ENCODE measurements at places on chromosomes 6 and 20.
A peak's percentile ranks its signal among the peaks of the same experiment; 100 is the strongest.

- DNase-seq = no peak
Observed at GRCh38 chr20:33656010-33656782, 5.9 kb upstream of the C20orf144 start.

DNA sequence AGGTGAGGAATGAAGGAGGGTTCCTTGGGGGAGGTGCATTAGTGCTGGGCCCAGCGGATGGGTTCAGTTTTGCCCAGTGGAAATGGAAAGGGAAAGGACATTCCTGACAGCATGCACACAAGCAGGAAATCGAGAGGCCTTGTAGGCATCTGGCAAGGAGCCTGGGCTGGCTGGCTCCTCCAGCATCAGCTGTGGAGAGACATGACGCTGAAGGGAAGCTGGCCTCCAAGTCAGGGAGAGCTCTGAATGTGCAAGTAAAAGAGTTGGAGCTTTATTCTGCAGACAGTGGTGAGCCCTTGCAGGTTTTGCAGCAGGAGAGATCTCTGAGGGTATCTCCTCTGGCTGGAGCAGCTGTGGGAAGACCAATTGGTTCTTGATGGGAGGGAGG is 154.3 kb downstream of the MRPL14 start:
- DNase-seq = no peak

GRCh38 chr6:4381381-4381780 is 246.0 kb upstream of the ECI2 start:
- DNase-seq = no peak

DNA sequence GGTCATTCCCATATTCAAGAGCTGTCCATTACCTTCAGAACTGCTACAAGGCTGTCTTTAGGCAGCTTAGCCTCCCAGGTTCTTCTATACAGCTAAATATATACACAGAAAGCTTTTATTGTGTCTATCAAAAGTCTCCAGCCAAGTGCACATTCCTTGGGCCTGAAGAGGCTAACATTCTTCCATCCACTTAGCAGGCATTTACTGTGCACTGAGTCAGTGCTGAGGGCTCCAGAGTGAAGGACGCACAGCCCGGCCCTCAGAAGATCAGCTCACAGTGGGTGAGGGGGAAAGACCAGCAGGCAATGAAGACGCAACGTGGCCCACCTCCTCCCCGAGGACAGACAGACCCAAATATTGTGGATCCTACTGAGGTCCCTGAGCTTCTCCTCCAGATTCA is 569.9 kb downstream of the CDH26 start:
- DNase-seq = no peak

GRCh38 chr20:44770484-44771171 is 25.0 kb downstream of the KCNK15 start:
- no peak for DNase-seq

DNA sequence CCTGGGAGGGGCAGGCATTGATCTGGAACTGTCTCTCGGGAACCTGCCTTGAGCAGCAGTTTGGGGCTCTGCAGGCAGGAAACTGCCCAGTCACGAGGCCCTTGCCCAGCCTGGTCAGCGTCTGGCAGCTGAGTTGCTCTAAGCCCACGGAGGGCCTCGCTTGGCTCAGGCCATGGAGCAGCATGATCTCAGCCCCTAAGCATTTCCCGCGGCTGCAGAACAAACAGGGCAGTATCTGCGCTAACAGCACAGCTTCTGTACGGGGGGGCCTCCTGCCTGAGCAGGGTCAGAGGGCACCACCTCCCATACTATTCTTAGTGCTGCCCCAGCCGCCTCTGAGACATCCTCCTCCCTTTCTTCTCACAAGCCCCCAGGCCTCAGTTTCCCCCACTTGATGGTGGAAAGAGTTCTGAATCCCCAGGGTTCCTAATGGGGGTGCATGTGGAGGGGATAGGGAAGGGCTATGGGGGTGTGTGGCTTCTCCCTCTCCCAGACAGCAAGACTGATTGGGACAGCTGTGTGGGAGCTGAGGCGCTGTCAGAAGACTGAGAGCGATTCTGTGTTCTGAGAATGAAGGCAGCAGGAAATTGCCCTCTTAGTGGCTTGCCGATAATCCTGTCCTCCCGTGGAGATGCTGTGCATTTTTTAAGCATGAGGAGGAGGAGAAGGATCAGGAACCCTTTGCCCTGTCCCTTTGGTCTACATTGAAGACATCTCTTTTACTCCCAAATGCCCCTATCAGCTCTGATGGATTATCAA is 46.4 kb downstream of the MOCS1 start:
- DNase-seq = no peak

- no peak for DNase-seq
Observed at GRCh38 chr6:150156460-150156859, 13.6 kb downstream of the PPP1R14C start.

- no peak for DNase-seq
Observed at GRCh38 chr6:163735076-163735475, 320.6 kb downstream of the QKI start.

- DNase-seq = no peak
Observed at GRCh38 chr20:41111578-41111951, 25.8 kb upstream of the PLCG1 start.

GRCh38 chr20:5569021-5569420 is 181.2 kb upstream of the SHLD1 start:
- DNase-seq = peak; percentile 10

DNA sequence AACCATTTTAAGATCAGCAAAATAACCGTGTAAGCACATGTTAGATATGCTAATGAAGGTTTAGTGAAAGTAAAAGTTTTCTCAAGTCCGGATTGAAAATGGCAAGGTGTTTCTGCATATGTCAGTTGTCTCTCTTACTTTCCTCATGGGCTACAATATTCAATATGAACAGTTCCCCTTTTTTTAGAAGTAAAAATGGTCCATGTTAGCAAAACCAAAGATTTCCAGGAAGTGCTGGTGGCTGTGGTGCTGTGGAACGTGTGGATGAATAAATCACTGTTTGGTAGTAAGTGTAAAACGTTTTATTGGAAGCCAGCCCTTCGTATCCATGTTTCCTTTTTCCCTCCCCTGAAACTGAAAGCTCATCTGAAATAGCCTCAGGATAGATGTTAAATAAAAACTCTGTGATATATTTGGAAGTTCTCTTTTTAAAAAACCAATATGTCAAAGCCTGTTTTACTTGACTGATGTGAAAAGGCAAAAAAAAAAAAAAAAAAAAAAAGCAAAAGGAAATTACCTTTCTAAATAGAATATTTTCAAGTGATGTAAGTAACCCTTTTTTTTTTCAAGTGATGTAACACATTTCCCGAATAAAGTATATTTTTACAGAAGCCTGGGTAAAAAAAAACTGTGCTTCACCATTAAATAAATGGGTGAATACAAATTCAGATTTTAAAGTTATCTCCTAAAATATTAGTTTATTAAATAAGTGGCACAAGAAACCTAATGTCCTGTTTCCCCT is 41.9 kb downstream of the PLEKHG1 start:
- DNase-seq = no peak

DNA sequence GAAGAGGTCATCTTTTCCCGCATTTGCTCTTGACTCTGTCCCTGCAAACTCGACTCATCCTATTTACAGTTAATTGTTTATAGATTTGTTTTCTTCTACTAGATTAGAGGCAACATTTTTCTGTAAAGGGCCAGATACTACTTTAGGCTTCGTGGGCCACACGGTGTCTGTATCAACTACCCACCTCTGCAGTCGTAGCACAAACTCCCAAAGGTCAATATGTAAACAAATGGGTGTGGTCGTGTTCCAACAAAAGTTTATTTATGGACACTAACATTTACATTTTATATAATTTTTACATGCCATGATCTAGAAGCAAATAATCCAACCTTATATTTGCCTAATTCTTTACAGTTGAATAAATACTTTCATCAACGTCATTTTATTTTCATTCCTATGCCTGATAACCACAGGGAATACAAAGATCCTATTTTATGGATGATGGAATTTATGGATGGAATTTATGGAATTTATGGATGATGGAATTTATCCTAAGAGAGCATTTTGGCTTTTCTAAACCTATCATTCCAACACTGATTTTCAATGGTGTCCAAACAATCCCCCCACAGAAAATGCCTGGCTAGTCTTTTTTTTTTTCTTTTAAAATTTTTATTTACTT is 232.8 kb downstream of the MYLK4 start:
- DNase-seq = no peak

- DNase-seq = no peak
Observed at GRCh38 chr6:3325210-3325609, 66.5 kb downstream of the PSMG4 start.

DNA sequence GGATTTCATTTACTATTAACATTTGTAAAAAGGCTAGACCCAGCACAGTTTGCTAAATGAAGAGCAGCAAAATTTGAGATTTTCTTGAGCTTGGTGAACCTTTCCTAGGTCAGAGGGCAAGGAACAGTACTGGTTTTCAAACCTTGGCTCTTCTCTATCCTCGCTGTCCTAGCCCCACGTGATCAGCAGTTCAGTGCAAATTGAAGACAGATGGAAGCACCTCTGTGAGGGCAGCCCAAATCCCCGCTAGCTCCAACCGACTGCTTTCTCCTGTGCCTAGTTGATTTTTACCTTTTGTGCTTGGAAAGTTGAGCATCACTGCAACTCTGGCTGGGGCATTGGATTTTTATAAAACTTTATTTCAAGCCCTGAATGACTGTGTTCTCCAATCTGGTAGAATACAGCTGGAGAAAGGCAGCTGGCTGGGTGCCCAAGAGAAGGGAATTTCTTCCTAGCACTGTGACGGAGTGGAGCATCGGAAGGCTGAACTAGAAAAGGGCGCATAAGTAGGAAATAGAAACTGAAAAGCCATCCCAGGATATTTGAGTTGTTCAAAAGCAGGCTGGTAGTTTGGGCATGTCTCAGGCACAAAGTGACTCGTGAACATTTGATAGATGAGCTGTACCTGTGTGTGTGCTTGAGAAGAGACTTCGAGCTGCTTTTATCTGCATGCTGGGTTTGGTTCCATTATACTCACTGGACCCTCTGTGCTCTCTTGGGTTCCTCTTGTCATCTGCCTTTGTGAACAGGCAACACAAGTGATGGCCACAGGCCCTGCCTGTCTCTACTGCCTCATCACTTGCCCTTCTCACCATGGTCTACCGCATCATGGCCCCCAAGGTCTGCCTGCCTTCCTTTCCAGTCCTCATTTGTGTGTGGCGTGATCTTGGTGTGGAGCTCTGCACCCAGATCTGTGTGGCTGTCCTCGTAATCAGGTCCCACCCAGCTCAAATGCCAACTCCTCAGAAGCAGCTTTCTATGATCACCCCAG is 2.3 kb downstream of the RNF114 start:
- no peak for DNase-seq

- DNase-seq = no peak
Observed at GRCh38 chr20:5848711-5849505, 98.7 kb downstream of the SHLD1 start.

DNA sequence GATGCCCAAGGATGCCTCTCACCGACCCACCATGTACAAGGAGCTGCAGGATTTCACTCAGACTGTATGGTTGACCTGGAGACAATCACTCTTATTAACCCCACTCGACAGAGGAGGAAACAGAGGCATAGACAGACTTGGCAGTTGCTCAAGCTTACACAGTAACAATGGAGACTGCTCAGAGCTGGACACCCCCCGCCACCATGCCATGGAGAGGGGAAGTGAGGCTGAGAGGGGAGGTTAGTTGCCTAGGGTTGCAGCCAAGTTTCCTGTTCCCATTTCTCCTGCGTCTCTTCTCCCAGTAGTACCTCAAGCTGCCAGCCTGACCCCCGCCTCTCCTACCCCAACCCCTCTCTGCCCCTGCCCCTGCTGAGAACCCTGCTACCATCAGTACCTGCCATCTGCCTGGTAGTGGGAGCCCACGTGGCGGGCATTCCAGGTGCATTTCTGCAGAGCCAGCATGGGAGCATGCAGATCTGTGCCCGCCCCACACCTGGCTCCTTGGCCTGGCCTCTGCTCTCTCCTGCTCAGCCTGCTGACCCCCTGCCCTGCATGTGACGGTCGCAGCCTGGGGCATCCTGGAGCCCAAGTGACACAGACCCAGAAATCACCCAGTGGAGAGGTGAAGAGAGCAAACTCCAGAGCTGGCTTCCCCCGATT is 157.7 kb downstream of the PREX1 start:
- DNase-seq = no peak

GRCh38 chr6:36210182-36210581 is 13.6 kb downstream of the BRPF3 start:
- no peak for DNase-seq

DNA sequence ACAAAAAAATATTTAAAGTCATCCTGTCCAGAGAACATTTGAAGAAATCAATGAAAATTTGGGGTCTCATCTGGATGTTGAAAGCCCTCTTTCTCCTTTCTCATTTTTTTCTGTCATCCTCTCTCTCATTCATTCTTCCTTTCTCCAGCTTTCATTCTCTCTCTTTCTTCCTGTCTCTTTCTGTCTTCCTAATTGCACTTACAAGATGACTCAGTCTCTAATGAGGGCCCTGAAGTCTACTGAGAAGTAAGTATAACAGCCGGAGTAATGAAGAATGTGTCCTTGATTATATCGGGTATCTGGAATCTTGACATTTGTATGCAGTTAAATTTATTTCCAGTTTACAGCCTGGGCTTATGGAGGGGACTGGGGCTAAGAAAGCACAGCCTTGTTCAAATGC is 232.2 kb upstream of the SULF2 start:
- DNase-seq = no peak

DNA sequence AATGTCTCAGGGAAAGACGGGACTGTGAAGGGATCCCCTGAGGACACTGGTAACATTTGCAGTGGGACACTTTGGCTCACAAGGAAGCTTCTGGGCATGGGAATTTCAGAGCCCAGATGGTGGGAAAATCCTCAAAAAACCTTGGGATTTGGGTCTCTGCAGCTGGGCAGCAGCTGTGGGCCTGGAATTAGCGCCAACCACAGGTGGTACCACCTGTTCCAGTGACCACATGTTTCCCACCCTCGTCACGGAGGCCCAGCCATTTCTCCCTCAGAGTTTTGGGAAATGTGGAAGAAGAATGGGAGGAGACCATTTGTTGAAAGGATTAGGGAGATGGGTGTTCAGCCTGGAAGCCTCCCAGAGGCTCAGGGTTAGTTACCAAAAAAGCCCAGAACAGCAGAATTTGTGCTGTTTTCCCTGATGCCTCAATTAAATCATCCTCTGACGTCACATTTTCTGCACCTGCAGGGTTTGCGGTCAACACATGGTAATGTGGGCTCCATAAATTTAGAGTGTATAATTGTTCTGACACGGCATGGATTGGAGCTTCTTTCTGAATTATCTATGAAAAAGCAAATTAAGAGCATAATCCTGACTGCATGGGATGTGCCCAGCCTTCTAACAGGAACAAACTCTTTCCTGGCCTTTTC is 34.4 kb downstream of the EDN3 start:
- no peak for DNase-seq
